Type B pancreatic cell (in vitro differentiated cells): ENCODE measurements at places on chromosomes 1 and 21. TPM values are rescaled to one million over a fixed set of nuclear protein-coding genes. Genes with fewer than 3 reads are reported as not detected.
A peak's percentile ranks its signal among the peaks of the same experiment; 100 is the strongest.

DNA sequence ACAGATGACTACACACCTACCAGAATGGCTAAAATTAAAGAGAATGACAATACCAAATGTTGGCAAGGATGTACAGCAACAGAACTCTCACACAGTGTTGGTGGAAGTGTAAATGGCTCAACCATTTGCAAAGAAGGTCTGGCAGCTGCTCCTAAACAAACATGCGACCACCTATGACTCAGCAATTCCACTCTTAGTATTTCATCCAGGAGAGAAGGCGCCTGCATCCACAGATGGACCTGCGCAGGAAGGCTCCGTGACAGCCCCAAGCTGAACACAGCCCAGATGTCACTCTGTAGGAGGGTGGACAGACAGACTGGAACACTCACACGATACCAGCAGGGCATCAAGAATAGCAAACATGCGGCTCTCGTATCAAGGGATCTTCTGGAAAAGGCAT is 6.7 kb downstream of the PTTG1IP start:
- no peak for DNase-seq

GRCh38 chr1:203548892-203549291 is 54.9 kb downstream of the OPTC start:
- DNase-seq: no peak

DNA sequence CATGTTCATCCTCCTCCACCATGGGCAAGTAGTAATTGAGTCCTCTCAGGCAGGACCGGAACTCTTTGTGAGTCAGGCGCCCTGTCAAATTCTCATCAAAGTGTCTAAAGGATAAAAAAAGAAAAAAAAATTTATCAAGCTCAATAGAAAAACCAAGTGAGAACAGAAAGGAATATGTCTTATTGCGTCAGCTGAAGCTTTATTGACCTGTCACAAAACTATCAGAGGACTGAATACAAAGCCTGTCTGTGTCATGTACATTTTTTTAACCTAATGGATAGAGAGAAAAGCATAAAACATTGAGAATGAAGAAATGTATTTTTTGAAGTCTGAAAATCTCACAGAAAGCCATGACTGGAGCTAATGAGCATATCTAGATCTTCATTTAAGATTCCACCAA is 8.7 kb downstream of the OR10Z1 start:
- DNase-seq: no peak

DNA sequence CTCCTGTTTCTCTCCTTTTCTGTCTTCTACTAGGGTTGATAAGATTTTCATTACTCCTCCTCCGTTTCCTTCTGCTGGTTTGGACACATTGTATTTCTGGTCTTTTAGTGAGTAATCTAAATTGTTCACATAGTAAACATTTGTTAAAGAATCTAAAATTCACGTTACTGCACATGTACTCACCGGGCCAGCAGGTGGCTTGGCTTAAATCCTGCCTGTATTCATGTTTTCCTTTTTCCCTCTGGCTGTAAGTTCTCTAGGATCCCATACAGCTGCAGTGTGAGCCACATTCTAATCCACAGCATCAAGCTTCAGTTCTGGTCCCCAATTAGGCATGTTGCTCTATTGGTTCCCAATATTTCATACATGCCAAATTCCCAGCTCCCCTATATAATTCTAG is 958.3 kb downstream of the ADGRL2 start:
- no peak for DNase-seq

GRCh38 chr21:32474179-32475059 is 61.9 kb downstream of the EVA1C start:
- DNase-seq: no peak

The FAM151A gene
- 0.39 and 5.8 TPM in 2 replicates for total RNA-seq

DNA sequence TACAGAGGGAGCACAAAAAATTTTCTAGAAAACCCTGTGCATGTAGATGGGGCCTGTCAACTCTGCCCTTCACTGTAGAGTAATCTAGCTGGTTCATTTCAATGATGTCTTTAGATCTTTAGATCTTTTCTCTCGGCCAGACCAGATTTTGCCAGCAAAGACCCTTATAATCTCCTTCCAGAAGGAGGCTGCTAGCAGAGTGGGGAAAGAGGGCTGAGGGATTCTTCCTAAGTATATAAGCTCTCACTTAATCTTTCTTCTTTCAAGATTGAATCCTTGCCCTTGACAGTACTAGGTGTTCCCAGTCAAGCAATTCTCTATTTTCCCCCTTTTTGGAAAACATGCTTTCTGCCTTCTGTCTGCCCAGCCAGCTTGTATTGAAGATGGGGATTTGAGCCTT is 34.3 kb downstream of the BCAS2 start:
- DNase-seq: no peak

DNA sequence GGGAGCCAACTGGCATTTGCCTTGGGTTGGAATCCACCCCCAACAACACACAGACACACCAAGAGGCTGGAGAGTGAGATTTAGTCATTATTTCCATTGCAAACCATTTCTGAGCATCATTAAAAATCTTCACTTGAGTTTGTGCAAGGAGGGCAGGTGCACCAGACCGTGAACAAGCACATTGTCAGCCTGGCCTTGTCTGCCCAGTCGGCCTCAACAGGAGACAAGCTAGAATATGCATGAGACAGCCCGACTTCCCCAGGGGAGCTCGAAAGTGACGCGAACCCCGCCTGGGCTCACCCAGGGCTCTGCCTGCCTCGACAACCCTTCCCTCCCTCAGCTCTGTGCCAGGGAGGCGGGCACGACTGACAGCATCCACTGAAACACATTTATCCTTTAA is 15.4 kb upstream of the GUCA2B start:
- DNase-seq: peak; percentile 64

The FALEC gene
- total RNA-seq: 0.55 and 0.80 TPM in 2 replicates

DNA sequence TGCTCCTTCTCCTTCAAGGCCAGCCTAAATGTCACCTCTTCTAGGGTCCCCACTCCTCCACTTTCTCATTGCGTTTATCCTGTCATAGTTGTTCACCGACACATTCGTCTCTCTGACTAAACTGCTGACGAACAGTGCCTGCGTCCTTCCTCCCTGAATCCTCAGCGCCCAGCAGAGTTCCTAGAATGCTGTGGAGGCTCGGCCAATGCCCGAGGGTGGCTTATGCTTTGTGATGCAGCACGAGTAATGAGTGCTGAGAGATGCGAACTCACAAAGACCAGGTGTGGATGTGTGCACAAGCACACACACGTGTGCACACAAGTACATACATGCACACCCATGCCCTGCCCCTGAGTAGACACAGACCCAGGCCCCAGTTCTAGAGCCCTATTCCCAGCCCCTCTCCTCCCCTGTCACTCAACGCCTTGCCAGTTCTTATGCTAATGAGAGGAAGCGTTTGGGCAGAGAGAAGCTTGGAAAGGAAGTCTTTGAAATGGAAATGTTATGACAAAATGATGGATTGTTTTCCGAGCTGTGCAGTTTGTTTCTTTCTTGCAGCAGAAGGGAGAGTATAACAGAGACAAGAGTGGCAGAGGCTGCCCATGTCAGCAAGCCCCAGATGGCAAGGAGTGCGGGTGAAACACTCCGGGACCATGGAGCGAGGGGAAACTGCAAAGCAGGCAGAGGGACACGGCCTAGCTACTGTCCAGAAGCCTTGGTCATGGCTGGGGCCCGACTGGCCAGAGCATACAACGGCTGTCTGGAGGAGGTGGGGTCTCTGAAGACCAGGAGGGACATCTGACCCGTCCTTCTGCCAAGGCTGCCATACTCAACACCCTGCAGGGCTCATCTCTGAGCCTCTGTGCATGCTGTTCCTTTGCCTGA is 24.2 kb downstream of the KCNA10 start:
- DNase-seq: no peak

GRCh38 chr1:23222742-23223141 is 5.4 kb upstream of the HTR1D start:
- DNase-seq: no peak

GRCh38 chr21:43346551-43346950 is 80.4 kb downstream of the SIK1 start:
- DNase-seq: no peak

The KIF2C gene
- total RNA-seq: 17.4 and 56.5 TPM in 2 replicates

GRCh38 chr1:156140879-156141707 is 12.3 kb upstream of the SEMA4A start:
- no peak for DNase-seq

DNA sequence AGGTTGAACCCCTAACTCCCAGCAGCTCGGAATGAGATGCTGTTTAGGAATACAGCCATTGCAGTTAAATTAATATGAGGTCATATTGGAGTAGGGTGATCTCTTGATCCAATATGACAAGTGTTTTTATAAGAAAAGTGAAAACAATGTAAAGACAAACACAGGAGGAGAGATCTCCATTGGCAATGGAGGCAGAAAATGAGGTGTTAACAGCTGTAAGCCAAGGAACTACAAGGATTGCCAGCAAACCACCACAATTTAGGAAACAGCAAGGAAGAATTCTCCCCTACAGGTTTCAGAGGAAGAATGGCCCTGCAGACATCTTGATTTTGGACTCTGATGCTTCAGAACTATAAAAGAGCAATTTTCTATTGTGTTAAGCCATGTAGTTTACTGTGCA is 774.3 kb downstream of the MRPL39 start:
- DNase-seq: no peak

The C8B gene
- total RNA-seq: 0.68 and 0.76 TPM in 2 replicates

DNA sequence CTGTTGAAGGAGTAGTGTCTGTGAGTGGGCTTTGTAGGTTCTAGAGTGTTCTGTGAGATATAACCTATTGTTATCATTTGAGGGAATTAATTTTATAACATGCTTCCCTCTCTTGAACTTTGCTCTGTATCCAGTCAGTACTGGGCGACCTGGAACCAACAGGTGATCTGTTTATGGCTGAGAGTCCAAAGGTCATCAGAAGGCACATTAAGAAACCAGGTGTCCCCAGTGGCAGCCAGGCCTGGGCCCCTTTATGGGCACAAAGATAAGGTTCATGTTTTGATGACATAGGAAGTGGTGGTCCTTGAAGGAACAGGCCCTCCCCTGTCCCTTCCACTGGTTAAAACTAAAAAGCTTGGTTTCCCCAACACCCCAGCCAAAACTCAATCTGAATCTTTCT is 61.1 kb downstream of the FHAD1 start:
- DNase-seq: no peak

- DNase-seq: no peak
Observed at GRCh38 chr1:98003442-98003841, 82.6 kb upstream of the DPYD start.

The HNRNPCL1 gene
- total RNA-seq: not detected in 2 replicates

GRCh38 chr1:158506369-158506987 is 34.5 kb downstream of the OR10R2 start:
- no peak for DNase-seq

The NLRP3 gene
- not detected in 2 replicates for total RNA-seq

The PALMD gene
- total RNA-seq: 0.33 and 2.0 TPM in 2 replicates

The SLC1A7 gene
- total RNA-seq: not detected in 2 replicates

The S100A12 gene
- total RNA-seq: 0.62 TPM in 1 of 2 replicates, not detected in the other

DNA sequence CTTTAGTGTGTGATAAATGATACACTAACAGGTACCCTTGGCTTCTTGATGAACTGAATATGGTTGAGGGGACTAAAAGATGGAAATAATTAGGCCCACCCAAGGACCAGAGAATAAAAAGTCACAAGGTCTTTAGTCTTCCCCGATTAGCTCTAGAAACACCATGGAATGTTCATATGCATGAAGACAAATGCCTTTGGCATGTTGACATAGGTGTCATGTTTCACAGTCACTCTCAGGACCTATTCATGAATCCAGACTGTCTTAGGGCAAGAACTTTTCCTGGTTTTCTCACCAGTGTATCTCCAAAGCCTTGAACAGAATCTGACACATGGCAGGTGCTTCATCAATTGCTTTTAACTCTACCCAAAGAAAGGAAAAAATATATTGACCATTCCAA is 412.8 kb downstream of the AJAP1 start:
- DNase-seq: no peak

The SEC16B gene
- total RNA-seq: 0.69 and 1.3 TPM in 2 replicates

- DNase-seq: no peak
Observed at GRCh38 chr1:219072329-219072728, 101.3 kb upstream of the LYPLAL1 start.

- no peak for DNase-seq
Observed at GRCh38 chr21:39680216-39680615, 64.8 kb upstream of the IGSF5 start.

The DIRAS3 gene
- total RNA-seq: 3.0 and 4.4 TPM in 2 replicates

DNA sequence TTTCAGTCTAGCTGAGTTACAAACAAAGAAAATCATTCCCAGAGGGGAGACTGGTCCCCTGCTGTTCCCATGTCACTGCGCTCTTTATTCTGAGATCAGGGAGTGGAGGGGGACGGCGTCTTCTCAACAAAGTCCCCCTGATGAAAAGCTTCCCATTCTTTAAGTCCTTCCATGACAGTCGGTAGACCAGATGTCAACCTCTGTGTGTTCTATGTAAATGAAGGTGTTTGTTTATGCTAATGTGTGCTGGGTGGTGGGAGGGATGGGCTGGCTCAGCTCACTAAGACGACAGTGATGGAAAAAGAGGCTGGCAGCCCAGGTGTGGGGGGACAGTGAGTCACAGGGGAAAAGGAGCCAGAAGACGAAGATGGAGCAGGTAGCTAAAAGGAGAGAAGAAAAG is 148.2 kb upstream of the KLHDC7A start:
- DNase-seq: no peak
